ENCODE measurements at places on chromosomes 13 and 19.

- peak; percentile 45 for DNase-seq
These were observed 5.3 kb upstream of the PTPRS start for GRCh38 chr19:5345895-5346386.

DNA sequence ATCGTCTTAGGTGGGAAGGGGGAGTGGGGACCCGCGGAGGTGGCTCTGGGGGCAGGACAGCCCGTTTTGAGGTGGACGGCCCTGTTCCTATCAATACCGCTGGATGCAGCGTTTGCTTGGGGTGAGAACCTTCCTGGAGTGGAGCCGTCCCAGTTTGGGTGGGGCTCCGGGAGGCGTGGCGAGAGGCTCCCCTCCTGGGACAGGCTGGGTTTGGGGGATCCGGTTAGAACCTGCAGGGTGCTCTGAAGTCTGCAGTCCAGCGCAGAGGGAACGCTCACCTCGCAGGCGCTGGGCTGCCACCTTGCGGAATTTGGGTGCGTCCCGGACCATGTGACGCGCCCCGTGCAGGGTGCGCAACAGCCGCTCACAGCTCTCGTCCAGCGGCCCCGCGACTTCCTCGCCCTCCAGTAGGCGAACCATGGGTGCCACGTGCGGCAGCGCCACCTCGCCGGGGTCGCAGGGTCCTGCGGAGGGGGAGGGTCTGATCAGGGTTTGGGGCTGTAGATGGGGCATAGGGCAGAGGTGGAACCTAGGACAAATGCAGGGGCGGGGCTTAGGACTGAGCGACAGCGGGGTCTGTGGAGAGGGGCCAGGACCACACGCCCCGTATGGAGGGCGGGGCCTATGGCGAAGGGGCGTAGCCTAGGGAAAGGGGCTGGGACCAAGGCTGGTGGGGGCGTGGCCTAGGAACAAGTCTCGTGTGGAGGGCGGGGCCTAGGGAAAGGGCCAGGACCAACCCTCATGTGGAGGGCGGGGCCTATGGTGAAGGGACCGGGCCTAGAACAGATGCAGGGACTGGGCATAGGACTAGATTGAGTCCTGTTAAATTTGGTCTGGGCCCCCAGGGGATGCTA lies 13.8 kb downstream of the SH2D3A start:
- peak; percentile 94 for DNase-seq

DNA sequence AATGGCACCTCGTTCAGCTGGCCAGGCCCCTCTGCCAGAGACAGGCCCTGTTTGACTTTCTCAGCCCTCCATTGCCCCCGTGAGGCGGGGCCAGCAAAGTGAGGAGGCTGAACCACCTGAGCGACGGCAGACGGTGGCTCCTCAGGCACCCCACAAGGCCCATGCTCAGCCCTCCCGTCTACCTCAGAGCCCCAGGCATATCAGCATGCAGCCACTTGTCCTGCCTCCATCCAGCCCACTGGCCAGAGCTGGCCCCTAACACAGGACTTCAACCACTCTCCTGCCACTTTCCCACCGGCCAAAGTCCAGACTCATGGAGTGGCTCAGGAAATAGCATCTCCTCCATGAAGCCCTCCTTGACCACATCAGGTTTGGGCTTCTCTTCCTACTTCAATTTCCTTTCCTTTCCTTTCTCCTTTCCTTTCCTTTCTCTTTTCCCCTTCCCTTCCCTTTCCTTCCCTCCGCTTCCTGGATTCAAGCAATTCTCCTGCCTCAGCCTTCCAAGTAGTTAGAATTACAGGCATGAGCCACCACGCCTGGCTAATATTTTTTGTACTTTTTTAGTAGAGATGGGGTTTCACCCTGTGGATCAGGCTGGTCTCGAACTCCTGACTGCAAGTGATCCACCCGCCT lies 9.3 kb downstream of the SLC7A10 start:
- no peak for DNase-seq

DNA sequence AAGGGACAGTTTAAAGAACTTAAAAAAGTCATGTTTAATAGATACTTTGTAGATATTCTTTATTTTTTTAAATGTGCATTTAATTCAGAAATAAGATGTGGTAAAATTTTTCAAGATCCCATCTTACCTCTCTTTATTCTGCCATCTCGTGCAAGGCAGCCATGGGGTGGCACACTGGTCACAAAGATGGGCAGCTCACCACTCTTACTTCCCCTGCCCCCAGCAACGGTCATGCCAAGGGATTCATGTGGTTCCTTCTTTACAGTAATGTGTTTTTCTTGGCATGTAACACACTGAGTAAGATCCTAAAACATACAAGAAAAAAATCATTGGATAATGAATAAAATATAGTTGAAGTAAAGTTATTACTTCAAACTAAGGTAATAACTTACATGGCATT lies 64.2 kb downstream of the LNX2 start:
- DNase-seq: no peak

DNA sequence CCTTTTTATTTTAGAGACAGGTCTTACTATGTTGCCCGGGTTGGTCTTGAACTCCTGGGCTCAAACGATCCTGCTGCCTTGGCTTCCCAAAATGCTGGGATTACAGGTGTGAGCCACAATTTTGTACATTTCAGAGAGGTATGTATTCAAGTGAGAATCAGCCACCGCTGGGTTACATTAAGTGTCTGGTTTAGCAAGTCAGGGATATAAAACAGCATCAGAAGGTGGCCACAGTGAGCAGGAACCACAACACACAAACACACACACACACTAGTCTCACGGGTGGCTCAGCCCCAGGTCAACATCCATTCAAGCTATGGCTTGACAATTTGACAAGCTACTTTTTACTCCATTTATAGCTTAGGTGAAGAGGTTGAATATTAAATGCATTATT lies 20.2 kb downstream of the KLK5 start:
- DNase-seq: no peak

- no peak for DNase-seq
These were observed 164.2 kb downstream of the ABCC4 start for GRCh38 chr13:95137096-95137495.

- DNase-seq: no peak
These were observed 310.0 kb upstream of the KLF12 start for GRCh38 chr13:74444161-74444571.

GRCh38 chr13:31350560-31350959 lies 150.8 kb downstream of the B3GLCT start:
- no peak for DNase-seq

DNA sequence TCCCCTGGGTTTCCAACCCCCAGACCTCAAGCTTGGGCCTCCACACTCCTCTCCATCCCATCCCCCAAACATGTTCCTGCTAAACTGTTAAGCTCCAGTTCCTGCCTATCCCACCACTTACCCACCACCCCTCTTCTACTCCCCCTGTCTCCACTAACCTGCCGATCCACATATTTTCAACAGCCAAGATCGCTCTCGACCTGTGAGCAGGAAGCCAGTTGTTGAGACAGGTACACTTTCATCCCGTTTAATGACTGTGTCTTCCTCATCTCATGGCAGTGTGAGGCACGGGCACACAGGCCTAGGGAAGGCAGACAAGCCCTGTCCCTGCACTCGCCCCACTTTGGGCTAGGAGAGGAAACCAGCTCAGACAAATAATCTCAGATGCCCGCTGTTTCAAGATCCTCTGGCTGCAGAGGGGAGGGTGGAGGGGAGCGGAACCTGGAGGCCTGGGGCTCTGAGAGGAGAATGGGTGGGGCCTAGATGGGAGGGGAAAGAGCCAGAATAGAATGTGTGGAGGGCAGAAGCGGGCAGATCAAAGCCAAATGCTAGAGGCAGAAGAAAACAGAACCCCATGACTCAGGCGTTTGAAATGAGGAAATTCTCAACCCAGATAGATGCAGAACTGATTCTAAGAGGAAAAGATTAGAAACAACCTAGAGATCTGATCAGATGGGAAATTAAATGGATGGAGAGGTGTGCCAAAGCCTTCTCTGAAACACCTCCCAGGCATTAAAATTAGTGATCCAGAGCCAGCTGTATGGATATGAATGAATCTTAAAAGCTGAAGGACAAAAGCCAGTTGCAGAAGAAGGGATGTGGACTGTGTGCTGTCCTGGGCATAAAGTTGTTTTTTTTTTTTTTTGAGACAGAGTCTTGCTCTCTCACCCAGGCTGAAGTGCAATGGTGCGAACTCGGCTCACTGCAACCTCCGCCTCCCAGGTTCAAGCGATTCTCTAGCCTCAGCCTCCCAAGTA lies 16.9 kb upstream of the CYP2S1 start:
- peak; percentile 75 for DNase-seq

GRCh38 chr13:111853721-111854120 lies 213.2 kb upstream of the SOX1 start:
- no peak for DNase-seq

- DNase-seq: peak; percentile 100
These were observed at the start of gene NECTIN2 for GRCh38 chr19:44845612-44846454. Gene NECTIN2, plus strand, starts transcription at chr19:44846297. Its CDS starts 229 bp downstream, at chr19:44846526.

GRCh38 chr19:12838182-12838885 lies at the start of gene MAST1:
Gene MAST1, plus strand, starts transcription at chr19:12838515. Its CDS starts 58 bp downstream, at chr19:12838573.
- DNase-seq: peak; percentile 61

- peak; percentile 17 for DNase-seq
These were observed 12.1 kb downstream of the HNRNPUL1 start for GRCh38 chr19:41276231-41276630.

DNA sequence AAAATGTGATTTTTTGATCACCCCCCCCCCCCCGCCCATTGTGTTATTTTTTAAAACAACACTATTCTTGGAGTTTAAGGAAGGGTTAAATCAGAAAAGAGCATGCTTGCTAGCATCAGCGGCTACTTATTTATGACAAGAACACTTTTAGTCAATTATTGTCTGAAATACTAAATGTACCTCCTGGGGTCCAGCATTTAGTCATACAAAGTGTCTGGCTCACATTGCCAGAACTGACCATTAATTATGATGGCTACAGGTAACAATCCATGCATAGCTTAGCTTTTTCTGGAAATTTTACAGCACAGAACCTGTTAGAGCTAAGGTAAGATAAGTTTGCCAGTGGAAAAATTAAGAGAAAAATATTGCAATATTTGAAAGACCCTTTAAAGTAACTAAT lies 90.1 kb downstream of the PCDH9 start:
- no peak for DNase-seq

DNA sequence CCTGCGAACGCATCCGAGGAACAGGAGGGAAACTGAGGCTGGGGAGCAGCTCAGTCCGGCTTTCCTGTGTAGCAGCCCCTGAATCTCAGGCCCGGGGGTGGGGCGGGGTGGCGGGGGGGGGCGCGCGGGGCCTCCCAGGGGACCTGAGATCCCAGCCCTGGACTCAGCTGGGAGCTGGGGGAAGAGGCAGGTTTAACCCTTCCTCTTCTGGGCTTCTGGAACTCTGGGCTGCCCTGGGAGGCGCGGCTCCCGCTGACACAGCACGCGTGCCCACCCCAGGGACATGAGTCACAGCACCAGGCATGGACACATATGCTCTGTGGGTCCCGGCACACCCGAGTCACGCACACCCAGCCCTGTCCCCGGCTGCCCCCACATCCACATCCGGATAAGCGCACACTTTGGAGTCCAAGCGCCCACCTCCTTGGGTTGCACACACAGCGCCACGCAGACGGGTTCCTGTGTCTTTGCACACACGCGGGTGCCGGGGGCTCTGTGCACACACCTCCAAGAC lies 3.5 kb upstream of the CIRBP start:
- DNase-seq: no peak

GRCh38 chr13:90448466-90449037 lies 898.9 kb upstream of the MIR17HG start:
- DNase-seq: no peak

- no peak for DNase-seq
These were observed 14.1 kb downstream of the KLF2 start for GRCh38 chr19:16338470-16339360.

DNA sequence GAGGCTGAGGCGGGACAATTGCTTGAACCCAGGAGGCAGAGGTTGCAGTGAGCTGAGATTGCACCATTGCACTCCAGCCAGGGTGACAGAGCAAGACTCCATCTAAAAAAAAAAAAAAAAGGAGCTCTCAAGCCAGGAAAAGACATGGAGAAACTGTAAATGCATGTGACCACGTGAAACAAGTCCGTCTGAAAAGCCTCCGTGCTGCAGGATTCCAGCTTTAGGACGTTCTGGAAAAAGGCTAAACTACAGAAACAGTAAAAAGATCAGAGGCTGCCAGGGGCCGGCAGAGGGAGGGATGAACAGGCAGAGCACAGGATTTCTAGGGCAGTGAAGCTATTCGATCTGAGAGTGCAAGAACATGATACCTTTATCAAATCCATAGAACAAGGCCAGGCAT lies 40.7 kb upstream of the NDUFS7 start:
- no peak for DNase-seq

DNA sequence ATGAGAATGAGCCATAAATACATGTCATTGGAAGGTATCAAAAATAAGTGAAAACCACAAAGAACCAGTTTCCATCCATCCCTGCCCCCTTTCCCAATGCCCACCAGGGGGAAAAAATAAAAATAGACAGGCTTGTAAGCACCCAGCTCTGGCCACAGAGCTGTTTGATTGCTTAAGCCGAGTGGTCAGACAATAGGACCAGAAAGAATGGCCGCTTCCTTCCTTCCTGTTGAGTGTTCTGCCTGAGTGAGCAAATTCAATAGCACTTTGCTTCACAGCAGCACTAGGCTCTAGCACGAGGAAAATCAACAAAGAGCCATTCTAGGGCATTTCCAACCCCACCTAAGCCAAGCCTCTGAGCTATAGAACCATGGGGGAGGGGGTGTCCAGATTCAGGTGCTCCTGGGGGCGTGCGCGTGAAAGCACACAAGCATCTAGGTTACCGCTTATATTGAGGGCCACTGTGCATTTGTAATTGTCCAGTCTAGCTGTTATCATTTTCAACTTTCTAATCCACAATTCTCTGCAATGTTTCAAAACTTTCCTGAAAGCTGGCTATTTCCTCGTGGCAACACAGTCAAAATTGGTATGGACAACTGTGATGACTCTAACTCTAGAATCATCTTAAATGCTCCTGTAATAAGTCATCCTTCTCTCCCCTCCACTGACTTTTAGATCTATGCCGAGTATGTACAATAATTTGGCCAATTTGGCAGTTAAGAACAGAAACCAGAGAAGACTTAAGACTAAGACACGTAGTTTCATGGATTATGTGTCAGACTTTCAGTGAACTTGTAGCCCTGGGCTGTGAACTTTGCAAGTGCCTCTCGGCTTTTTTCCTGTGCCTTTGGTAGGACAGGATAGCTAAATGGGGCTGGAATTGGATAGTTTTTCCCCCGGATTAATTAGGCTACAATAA lies 64.3 kb downstream of the SPRY2 start:
- no peak for DNase-seq

DNA sequence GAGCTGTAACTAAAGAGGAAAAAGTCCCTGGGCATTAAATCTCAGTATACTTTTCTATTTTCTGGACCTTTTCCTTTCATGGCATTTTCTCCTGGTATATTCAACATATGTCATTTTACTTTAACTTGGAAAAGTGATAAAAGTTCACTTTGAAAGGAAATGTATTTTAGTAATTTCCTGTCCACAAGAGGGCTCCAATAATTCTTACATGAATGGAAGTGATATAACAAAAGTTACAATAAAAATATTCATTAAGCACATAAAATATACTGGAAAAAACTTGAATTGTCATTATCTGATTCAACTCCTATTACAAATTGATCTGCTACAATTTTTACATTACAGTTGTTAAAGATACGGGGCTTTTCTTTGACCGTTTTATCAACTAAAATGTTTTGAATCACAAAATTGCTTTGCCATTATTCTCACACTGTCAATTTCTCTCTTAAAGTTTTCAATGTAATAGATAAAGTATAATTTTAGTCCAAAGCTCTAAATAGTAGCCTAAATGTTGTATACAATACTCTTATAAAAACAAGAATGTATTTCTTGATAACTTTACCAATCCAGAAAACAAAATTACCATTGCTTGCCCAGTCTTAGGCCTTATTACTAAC lies 4.9 kb downstream of the UBL3 start:
- DNase-seq: peak; percentile 18

GRCh38 chr13:28657784-28658538 lies 969 bp upstream of the POMP start:
- DNase-seq: peak; percentile 54
